GM23248 (cell line): ENCODE measurements at places on chromosomes 13 and 19. TPM values are rescaled to one million over a fixed set of nuclear protein-coding genes. Genes with fewer than 3 reads are reported as not detected.

DNA sequence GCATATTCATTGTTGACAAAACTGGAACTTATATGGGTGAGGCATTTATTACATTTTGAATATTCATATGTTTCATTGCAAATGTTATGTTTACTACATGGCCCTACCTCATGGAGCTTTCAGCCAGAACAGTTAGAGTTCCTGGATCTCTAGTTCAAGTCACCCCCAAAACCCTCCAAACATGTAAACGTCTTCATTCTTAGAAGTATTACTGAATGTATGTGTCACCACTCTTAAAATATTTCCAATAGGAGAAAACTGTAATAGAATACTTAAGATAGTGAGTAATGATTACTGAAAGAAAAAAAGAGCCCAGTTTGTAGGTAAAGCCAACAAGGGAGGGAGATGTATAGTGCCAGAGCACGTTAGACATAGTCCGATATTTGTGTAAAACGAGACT is 23.5 kb downstream of the URI1 start:
- DNase-seq, result peak; percentile 80

GRCh38 chr13:114134111-114134943 is 1.9 kb upstream of the RASA3 start:
- peak; percentile 18 for DNase-seq

The SERPINE3 gene
- polyA plus RNA-seq, result 0.21 TPM in 1 of 2 replicates, not detected in the other

DNA sequence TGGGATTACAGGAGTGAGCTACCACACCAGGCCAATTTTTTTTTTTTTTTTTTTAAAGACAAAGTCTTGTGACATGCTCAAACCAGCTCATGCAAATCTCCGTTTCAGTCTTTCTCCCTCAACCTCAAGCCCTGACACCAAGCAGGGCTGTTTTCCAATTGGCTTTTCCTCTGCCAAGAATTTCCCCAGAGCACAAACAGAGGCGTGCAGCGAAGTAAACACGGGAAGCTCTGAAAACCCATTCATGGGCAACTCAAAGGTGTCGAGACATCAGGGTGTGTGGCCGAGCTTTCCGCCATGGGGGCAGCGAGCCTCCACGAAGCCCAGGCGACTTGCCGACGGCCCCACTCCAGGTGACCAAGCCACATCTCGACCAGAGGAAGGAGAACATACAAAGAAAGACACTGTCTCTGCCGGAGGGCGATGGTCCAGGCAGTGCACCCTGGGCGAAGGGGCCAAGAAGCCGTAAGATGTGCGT is 70.0 kb downstream of the INSR start:
- DNase-seq, result peak; percentile 61

GRCh38 chr19:29672933-29673336 is 7.7 kb downstream of the PLEKHF1 start:
- no peak for DNase-seq
